ENCODE measurements at places on chromosomes 5 and 9.
A peak's percentile ranks its signal among the peaks of the same experiment; 100 is the strongest.

DNA sequence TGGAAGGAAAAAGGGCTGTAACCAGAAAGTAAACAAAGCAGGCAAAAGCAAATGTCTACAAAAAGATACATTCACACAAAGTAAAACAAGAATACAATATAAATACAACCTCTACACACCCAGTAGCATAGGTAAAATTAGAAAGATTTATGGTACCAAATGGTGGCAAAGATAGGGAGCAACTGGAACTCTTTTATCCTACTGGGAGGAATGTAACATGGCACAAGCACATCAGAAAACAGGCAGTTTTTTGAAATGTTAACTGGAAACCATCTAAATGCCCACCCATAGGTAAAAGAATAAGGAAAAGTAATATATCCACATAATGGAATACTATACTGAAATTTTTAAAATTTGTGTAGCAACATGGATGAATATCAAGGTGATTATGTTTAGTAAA lies 8.7 kb upstream of the ARL14EPL start:
- no peak for DNase-seq

DNA sequence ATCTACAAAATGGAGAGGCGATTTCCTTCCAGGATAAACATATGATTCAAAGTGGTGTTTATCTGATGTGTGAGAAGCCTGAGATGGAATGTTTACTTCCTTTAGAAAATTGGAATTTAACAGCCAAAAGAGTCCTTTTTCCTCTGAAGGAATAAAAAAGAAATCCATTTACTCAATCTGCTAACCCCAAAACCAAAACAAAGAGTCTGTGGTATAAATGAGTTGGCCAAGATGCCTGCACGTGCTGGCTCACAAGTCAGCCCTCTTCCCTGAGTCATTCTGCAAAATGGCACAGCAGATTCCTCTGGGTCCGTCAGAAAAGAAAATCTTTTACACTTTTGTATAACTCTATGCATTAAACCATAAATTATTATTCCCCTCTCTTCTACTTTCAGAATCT lies 60.8 kb downstream of the EBF1 start:
- peak; percentile 96 for DNase-seq

- DNase-seq: peak; percentile 42
Measured at GRCh38 chr5:137316346-137316736, 182.8 kb downstream of the SPOCK1 start.

GRCh38 chr9:128005923-128006322 lies 25.1 kb upstream of the EEIG1 start:
- DNase-seq: no peak

GRCh38 chr9:110128664-110129329 lies 79.2 kb downstream of the C9orf152 start:
- peak; percentile 39 for DNase-seq

GRCh38 chr5:76443066-76443800 lies 40.1 kb downstream of the IQGAP2 start:
- no peak for DNase-seq

DNA sequence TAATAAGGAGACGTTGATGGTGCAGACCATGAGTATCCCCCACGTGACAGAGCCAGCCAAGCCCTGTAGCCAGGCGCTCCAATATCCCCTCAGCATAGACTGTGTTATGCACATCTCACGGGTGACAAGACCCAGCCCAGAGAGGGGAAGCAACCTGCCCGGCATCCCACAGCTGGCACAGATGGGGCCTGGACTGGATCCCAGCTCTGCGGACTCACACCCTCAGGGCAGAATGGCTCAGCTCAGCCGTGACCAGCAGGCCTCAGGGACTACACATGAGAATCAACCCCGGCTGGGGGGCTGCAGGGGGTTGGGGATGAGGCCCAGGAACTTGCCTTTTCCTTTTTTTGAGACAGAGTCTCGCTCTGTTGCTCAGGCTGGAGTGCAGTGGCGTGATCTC lies 11.7 kb downstream of the FIBCD1 start:
- DNase-seq: no peak
